ENCODE measurements at places on chromosomes 12 and 14.

- no peak for DNase-seq
Measured at GRCh38 chr12:24227551-24227950, 278.1 kb upstream of the SOX5 start.

DNA sequence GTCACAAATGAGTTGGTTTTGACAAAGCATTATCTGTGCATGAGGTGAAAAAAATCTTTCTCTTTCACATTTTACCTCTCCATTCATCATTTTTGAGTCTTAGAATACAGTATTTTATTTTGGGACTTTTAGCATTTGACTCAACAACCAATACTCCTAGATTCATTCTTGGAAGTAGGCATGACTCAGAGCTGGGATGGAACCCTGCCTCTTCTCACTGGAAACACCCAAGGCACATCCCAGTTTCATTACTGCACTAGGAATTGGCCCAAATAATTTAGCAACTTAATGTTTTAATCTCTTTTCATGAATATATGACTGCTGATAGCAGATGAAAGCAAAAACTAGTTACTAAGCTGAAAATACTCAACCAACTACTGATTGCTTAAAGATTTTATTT lies 3.3 kb upstream of the PDZRN4 start:
- no peak for DNase-seq

- DNase-seq = no peak
Measured at GRCh38 chr12:20459920-20460319, 91.6 kb downstream of the PDE3A start.

DNA sequence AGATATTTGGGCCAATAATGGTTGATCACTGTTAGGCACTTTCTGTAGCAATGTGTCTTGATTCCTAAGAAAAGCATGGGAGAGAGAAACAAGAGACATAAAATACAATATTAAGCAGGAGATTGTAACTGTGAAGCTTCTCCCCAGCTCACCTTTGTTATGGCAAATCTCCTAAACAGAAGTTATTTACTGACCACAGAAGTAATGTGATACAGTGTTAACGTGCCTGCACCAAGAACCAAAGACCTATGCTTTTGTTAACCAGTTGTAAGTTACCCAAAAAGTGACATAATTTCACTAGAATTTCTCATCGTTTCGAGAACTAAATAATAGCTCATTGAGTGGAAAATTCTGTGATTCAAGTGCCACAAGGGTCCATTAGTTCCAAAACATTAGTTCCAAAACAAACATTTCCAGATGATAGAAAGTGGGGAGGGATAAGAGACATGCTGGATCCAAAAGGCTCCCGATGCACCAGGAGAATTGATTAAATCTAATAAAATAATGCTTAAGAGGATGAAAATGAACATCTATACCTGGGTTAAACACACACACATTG lies 14.3 kb downstream of the RERG start:
- DNase-seq = no peak

DNA sequence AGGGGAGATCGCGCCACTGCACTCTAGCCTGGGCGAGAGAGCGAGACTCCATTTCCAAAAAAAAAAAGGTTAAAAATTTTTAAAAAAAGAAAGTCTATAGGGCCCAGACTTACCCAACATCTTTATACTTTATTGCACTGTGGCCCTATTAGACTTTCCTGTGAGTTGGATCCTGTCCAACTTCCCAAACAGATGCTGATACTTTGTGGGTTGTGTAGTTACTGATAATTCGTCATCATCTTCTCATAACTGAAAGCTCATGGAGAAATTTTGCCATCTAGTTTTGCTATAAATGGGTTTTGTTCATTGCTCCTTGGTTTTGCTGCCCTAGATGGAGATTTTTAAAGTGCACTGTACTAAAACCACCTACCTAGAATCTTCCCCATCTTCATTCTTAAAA lies 31.1 kb downstream of the APOBEC1 start:
- DNase-seq = no peak

GRCh38 chr12:16608946-16609539 lies 3.1 kb upstream of the LMO3 start:
- DNase-seq = no peak

- DNase-seq = no peak
Measured at GRCh38 chr12:3670083-3670620, 82.8 kb downstream of the CRACR2A start.

GRCh38 chr14:91568626-91569025 lies 58.5 kb upstream of the PPP4R3A start:
- no peak for DNase-seq

DNA sequence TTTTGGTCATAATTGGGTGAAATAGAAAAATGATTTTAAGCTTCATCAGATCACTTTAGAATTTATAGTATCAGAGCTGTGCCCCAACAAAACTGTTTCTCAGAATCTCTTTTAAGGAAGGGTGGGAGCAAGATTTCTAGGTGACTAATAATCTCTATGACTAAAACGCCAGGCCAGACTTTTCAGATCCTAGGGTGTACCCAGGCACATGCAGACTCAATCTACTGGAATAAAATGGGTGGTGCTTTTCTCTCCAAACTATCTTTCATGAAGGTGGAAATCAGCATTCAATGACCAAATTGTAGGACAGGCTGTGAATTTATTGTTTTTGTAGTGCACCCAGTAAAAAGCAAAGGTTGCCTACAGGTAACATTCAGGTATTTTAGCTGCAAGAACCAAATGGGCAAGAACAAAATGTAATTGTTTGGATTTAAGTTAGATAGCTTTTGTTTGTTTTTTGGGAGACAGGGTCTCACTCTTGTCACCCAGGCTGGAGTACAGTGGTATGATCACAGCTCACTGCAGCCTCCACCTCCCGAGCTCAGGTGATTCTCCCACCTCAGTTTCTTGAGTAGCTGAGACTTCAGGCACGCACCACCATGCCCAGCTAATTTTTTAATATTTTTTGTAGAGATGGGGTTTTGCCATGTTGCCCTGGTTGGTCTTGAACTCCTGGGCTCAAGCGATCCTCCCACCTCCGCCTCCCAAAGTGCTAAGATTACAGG lies 49.5 kb downstream of the PPP2R5C start:
- DNase-seq = no peak
